Activated CD8-positive, alpha-beta memory T cell treated with anti-CD3 and anti-CD28 coated beads for 1 hour (primary cell): ENCODE measurements at places on chromosomes 7 and 10.

DNA sequence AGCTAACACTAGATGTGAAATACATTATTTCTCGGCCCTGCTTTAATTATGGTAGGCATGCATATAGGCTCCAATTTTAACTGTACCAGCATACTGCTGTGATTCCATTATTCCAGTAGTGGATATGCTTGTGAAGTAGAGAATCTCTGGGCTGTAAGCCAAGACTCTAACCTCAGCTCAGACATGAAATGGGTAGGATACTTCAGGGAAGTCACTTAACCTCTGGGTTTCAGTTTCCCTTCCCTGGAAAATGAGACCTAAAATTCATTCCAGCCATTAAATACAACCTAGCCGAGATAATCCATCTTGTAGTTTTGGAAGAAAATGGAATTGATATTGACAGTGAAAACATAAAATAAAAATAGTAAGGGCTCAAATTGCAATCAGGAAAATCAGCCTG, 59.6 kb upstream of the TRIL start:
- no peak for DNase-seq

DNA sequence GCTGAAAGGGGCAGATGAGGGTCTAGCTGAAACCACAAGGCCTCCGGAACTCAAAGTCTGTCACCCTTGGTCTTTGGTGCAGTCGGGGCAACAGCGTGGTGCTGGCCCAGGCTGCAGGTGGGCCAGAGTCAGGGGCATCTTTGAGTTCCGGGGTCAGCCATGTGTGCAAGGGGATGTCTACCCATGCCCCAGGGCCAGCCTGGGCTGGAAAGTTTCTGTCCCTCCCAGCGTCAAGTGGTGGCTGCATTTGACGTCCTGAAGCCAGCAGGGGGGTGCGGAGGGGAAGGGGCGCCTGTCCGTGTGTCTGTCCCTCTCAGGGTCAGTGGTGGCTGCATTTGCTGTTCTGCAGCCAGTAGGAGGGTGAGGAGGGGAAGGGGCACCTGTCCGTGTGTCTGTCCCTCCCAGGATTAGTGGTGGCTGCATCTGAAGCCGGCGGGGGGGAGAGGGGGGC, 638 bp downstream of the BRAT1 start:
- no peak for DNase-seq

DNA sequence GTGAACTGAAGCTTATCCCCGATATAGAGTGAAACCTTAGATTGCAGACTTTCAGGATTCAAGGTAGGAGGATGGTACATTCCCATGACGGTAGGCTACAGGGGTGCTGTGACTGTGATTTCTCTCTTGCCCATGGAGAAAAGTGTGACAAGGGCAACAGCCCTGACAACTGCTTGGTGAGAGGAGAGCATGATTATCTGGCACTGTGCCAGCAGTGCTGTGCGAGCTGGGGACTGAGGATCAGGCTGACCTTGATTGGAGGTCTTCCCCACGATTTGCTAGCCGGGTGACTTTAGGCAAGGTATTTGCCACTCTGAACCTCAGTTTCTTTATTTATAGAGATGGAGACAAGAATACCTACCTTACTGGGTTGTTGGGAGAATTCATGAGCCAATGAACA, 229.5 kb downstream of the PTEN start:
- no peak for DNase-seq

- DNase-seq: no peak
These were observed 18.2 kb upstream of the ZNF862 start for GRCh38 chr7:149819961-149820340.

GRCh38 chr7:144049491-144049890, 743 bp downstream of the OR2A5 start:
- DNase-seq: no peak

DNA sequence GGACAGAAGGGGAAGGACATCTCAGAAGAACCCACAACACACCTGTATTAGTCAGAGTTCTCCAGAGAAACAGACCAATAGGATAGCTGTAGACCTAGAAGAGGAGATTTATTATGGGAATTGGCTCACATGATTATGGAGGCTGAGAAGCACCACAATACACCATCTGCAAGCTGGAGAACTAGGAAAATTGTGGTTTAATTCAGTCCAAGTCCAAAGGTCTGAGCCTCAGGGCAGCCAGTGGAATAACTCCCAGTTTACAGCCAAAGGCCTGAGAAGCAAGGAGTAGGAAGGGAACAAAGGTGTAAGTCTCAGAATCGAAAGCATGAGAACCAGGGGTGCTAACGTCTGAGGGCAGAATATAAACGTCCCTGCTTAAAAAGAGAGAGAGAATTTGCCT, 99.6 kb upstream of the AUTS2 start:
- no peak for DNase-seq

- DNase-seq: no peak
These were observed 772 bp upstream of the ZSCAN25 start for GRCh38 chr7:99615989-99616358.

- DNase-seq: no peak
These were observed 10.4 kb downstream of the JCAD start for GRCh38 chr10:30048768-30049517.

GRCh38 chr10:99648717-99649116, 10.6 kb upstream of the ENTPD7 start:
- no peak for DNase-seq

- no peak for DNase-seq
These were observed 150.3 kb downstream of the AHR start for GRCh38 chr7:17448479-17449423.

GRCh38 chr10:102743078-102743587, 615 bp upstream of the WBP1L start:
- DNase-seq: no peak

- no peak for DNase-seq
These were observed 91.7 kb downstream of the RNF216 start for GRCh38 chr7:5689716-5690115.

DNA sequence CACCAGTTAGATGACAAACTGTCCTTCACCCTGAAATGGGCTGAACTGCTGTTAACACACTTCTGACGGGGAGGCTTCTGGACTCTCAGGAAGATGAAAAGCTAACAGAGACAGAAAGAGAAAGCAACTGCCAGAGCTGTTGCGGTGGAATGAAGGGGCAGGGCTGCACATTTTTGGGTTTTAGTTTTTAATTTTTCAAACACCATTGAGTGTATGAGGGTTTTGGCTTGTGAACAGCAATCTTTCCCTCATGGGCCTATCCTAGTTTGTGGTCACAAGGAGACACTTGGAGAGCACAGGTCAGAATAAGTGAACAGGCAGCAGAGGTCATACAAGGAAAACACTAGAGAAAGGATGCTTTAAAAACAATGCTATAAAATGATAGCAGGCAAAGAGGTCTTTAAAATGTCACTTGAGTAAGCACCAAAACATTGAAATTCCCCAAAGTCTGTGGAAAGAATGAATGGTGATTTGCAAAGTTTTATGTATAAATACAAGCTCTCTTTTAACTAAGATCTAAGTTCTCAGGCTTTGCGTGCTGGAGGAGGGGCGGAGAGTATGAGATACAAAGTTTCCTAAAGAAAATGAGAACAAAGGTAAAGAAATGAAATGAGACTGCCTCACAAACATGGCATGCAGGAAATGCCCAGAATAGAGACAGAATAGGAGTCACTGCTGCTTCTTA, 101.4 kb upstream of the GLI3 start:
- DNase-seq: no peak

- no peak for DNase-seq
These were observed 77.0 kb downstream of the SLC25A13 start for GRCh38 chr7:96244992-96245292.

- no peak for DNase-seq
These were observed 27.9 kb upstream of the AOAH start for GRCh38 chr7:36752026-36752711.

DNA sequence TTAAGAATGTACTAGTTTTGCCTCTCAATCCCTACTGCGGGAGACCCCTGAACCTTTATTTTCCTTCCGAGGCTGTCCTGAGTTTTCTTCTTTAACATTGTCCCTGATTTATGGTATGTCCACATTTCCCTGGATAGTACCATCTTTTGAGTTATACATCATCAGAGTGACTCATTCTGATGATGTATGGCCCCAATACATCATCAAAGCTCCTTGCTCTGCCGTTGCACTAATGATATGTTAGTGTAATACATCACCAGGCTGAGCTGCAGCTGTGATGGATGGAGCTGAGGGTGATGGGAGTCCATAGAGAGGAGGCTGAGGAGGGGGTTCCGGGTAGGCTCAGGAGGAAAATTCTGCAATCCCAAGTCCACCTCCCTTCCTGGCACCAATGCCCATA, 986.5 kb downstream of the KCNMA1 start:
- DNase-seq: no peak

- DNase-seq: no peak
These were observed 6.9 kb downstream of the NOC3L start for GRCh38 chr10:94355841-94356240.

GRCh38 chr7:94005753-94006152, 1.6 kb upstream of the BET1 start:
- DNase-seq: no peak

DNA sequence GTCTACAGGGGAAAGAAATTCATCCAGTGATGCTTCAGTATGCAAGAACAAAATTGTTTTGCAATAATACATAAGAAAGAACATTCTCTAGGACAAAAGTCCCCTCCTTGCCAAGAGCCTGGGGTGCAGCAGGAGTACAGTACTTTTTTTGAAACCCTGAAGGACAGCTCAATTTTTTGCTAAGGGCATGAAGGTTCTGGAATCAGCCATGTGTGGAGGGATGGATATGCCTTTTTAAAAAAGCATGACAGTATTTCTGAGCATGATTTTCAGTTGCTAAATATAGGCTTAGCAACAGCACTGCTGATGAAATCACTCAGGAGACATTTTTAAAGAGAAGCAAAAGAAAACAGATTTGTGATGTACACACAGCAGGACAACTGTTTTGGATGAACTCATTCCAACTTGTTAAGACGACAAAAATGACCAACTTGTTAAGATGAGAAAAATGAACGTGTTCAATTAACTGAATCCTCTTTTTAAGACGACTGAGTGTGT, 39.3 kb downstream of the HBP1 start:
- no peak for DNase-seq

- no peak for DNase-seq
These were observed 9.2 kb downstream of the AGBL3 start for GRCh38 chr7:134995239-134996096.

DNA sequence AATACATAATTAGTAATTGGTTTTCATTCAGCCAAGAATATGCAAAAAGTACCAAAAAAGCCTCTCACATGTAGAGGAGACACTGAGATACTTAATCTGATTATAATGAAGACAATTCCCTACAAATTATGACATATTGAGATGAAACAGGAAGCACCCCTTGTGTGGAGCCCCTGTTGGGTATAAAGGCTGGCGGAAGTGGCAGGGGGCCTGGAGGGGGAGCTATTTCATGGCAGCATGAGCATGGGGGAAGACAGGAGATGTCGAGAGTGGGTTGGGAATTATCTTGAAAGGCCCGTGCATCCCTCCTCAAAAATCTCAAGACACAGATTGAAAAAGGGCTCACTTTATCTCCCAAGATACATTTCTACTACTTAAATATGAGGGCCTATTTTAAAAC, 96.9 kb downstream of the PIP4K2A start:
- DNase-seq: no peak

DNA sequence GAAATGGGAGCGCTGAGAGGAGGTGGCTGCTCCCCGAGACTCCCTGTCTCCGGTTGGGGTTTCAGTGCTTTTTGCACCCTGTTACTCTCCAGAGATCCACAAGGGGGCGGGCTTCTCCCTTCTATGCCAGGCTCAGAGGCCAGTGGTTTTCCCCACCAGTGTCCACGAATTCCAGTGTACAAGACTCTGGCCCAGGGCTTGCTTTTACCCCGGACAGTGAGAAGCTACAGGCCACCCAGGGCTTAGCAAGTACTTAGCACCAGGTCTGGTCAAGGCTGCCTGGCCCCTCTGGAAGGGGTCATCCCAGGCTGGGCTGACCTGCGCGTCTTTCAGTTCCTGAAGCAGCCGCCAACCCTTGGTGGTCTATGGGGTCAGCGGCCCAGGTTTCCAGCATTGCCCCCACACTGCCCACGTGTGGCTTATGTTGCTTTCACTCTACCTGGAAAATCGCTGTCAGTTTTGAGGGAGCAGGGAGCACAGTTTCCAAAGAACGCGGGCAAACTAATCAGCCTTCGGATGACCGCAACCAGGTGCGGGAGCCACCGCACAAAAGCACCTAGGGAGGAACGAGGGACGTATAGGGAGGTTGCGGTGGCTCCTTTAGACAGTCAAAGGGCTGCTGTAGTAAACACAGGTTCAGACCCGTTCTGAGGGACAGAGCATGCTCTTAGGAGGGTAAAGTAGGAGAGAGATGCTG, 6.8 kb downstream of the CYP26A1 start:
- no peak for DNase-seq

DNA sequence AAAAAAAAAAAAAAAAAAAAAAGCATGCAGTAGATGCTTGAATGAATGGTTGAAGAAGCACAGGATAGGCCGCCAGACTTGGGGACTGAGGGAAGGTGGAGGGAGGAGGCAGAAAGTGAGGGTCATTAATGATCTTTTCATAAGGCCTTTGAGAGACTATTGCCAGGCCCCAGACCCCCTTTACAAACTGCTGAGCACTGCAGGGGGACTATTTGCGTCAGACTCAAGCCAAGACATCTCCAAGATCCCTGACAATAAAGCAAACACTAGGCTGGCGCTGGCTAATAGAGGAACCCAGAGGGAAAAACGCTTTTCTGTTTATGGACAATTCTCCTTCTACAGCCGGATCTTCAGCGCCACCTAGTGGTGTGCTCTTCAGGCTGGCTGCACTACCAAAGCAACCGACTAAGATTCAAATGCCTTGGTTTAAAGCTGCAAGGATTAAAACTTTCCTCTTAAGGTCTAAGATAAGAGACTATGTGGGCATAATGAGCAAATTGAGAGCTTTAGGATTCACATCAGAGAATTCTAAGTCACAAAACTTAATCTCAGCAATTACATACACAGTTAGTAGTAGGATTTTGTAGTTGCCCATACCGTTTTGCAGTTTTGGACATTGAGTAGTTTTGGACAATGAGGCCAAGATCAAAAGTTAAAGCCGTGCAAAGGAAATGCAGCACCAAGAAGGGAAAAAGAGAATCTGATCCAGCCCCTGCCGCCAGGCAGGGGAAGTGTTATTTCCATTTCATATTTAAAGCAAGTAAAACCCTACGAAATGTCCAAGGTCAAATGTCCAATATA, 17.9 kb upstream of the AGK start:
- peak; percentile 48 for DNase-seq

- no peak for DNase-seq
These were observed 16.2 kb upstream of the AHCYL2 start for GRCh38 chr7:129208667-129209066.

DNA sequence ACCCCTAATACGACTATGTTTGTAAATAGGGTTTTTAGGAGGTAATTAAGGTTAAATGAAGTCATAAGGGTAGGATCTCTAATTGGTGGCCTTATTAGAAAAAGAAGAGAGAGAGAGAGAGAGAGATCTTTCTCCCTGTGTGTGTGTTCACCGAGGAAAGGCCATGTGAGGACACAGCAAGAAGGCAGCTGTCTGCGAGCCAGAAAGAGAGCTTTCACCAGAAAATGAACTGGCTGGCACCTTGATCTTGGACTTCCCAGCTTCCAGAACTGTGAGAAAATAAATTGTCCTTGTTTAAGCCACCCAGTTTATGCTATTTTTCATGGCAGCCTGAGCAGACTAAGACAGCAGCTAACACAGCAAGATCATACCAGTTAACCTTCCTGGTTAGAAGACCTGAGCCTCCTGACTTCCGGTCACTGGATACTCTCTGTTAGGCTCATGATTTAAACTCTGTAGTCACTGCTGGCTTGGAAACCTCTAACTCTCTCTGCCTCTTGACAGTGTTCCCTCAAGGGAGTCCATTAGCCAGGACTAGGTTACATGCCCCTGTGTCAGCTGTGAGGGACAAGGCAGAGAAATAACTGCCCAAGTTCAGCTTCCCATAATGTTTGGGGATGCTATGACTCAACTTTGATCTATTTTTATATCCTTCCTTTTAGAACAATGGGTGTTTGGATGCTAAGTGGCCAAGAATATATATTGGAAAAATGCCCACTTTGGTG, 102.3 kb downstream of the DYNC1I1 start:
- no peak for DNase-seq
